ENCODE measurements at places on chromosomes 16 and 17.

GRCh38 chr16:58530179-58530578 is 14.9 kb downstream of the SETD6 start:
- peak; percentile 30 for DNase-seq

DNA sequence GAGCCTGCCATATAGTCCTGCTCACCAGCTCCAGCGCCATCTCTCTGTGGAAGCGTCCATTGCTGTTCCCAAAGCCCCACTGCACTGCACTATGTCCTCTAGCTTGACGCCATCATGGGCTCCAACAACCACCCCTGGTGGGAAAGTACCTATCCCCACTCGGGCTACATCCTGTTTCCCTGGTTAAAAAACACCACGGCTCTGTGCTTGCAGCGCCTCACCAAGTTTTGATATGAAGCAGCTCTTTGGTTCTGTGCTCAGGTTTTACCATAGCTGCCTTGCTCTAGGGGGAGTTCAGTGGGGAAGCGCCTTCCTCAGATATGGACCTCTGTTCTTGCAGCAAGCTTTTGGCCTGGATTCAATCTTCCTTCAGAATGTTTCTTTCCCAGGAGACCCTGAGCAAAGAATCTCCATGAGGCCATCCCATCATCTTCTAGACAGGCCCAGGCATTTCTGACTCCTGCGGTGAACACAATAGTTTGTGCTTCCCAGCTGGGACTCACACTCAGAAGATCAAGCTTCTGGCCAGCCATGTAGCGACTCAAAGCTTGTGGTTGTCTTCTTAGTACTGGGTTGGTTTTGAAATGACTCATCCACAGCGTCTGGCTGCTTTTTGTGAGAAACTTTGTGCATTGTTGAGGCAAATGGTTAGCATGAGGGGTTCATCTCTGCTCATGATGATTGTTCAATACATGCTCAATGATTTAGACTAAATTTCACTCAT is 39.5 kb downstream of the DYNLRB2 start:
- peak; percentile 84 for DNase-seq

GRCh38 chr17:44807093-44807816 is 22.8 kb downstream of the GJC1 start:
- no peak for DNase-seq

DNA sequence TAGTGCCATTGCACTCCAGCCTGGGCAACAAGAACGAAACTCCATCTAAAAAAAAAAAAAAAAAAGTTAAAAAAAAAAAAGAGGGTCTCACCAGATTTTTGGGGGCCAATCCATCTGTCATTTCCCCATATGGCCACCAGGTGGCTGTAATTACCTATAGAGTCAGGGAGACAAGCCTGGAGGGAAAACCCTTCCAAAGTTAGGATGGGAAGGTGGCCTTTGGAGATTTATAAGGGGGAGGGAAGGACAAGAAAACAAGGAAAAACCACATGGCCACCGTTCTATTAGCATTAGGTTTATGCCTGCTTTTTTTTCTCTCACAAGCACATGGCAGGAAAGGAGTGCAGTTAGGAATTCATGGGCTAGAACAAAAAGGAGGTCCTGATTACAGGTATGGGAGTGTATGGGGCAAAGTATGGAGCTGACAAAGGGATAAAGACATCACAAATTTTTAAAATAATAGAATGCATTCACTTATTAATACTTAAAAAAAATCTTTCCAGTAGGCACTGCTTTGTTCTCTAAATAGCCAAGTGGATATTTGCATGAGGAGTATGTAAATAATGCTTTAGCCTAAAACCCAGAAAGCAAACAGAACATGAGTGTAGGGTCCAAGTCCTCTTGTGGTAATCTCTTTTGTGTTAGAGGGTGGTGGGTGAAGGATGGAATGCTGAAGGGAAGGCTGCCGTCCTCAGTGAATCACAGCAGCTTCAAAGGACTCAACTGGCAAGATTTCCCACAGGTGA is 5.1 kb downstream of the CYB5D1 start:
- DNase-seq = peak; percentile 73

DNA sequence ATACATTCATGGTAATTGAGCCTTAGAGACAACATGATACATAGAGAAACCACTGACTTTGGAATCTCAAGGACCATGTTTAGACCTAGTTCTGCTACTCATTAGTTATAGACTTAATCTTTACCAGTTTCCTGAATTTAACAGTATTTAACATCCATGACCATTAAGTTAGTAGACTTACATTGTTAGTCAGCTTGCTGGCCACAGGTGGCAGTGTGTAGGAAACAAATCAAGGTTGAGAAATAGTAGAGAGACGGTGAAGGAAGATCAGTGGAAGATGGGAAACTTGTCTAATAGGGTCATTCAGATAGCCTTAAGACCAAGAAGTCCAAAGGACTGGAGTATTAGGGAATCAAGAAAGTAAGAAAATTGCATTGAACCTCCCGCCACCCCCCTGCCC is 31.0 kb downstream of the OMG start:
- no peak for DNase-seq

DNA sequence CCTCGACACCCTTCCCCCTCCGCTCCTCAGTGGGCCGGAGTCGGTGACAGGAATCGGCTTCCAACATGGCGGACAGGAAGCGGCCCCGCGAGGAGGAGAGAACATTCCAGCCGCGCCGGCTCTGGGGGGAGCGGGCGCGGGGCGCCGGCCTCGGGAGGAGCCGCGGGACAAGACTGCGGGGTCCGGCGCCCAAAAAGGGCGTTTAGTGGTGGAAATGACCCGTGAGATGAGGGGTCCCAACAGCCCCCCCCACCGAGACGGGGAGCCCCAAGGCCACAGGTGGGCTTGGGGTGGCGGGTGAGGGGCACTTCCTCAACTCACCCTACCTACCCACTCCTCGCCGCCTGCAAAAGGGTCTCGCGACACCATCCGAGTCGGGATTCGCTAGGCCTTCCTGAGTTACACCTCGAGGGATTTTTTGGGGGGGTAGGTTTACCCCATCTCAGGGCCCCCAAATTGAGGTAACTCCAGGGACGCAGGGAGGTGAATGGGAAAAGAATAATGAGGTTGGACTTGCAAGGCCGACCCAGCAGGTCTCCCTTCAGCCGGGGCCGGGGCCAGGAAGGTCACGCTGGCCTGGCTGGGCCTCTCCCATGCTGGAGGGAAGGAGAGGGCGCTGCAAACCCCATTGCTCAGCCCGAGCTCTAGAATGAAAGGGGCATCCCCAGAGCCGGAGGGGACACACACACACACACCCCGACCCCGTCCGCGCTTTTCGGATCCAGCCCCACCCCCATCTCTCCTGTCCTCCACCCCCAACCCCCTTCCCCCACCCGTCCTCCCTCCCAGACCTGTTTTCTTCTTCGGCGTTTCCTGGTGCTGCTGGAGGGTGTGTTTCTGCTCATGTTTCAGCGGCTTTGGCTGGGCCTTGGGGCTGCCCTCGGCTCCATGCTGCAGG is 707 bp downstream of the NUFIP2 start:
- DNase-seq = peak; percentile 56

- peak; percentile 9 for DNase-seq
Observed at GRCh38 chr16:13332713-13333255, 431.4 kb downstream of the SHISA9 start.

All from fibroblast of upper back skin (primary cell).